ENCODE measurements at places on chromosomes 12 and 14.

GRCh38 chr14:100988011-100988410 lies 84.5 kb upstream of the RTL1 start:
- DNase-seq: no peak

- DNase-seq: no peak
Measured at GRCh38 chr14:69008421-69008884, 29.4 kb upstream of the ACTN1 start.

- no peak for DNase-seq
Measured at GRCh38 chr12:1937481-1938224, 19.2 kb upstream of the CACNA2D4 start.

DNA sequence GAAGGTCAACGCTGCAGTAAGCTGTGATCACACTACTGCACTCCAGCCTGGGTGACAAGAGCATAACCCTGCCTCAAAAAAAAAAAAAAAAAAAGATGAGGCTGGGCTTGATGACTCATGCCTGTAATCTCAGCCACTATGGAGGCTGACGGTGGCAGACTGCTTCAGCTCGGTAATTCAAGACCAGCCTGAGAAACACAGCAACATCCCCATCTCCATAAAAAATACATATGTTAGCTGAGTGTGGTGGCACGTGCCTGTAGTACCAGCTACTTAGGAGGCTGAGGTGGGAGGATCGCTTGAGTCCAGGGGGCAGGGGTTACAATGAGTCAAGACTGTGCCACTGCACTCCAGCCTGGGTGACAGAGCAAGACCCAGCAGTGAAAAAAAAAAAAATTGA lies 50.4 kb downstream of the GXYLT1 start:
- no peak for DNase-seq

DNA sequence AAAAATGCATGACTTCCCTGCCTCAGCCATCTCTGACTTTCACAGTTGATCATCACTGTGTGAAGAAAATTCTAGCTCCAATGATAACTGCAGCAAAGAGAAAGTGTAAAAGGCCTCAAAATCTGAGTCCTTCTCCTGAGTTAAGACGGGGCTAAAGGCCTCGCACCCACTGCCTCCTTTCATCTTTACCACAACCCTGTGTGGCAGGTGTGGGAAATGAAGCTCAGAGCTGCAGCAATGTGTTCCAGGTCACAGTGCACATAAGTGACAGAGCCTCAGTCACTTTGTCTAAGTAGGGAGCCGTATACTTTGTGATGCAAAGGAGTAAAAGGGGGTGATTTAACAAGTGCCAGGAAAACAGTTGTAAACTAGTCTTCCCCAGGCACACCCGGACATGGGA lies 144.7 kb upstream of the TMCC3 start:
- no peak for DNase-seq

GRCh38 chr12:1809591-1810190 lies 10.7 kb upstream of the LRTM2 start:
- no peak for DNase-seq

DNA sequence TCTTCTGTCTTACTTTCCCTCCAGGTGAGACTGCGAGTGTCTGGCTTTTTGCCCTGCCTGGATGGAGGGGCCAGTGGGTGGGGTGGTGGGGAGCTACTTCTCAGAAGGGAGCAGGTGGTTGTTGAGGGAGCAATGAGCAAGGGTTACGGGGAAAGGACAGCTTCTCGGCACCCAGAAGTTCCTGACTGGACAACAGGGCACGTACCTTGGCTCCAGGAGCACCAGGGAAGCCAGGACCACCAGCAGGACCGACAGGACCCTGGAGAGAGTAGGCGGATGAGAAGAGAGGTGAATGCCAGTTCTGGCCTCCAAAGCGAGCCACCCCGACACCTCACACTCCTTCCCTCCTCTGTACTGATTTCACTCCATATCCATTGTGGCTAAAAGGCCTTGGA lies 15.3 kb downstream of the COL2A1 start:
- DNase-seq: no peak

GRCh38 chr12:72289633-72290032 lies 17.5 kb downstream of the TRHDE start:
- DNase-seq: no peak

DNA sequence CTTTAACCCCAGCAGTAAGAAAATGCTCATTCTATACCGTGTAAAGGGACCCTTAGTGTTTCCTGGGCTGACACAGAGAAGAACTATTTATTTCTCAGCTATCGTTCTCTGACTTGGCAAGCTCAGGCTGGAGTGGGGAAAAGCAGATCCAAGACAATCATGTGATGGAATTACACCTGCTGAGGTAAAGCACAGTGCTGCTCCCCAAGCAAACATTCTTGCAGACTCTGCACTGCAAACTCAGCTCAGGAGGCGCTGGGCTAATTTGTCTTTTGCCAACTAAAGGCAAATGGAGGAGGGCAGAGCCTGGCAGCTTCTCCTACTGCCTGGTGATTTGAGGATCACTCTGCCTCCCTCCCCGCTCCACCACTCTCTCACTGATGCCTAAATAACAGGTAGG lies 57.8 kb upstream of the FUT8 start:
- no peak for DNase-seq

- DNase-seq: no peak
Measured at GRCh38 chr12:112598626-112599025, 179.9 kb downstream of the PTPN11 start.

- no peak for DNase-seq
Measured at GRCh38 chr12:4564818-4565217, 2.8 kb downstream of the DYRK4 start.

DNA sequence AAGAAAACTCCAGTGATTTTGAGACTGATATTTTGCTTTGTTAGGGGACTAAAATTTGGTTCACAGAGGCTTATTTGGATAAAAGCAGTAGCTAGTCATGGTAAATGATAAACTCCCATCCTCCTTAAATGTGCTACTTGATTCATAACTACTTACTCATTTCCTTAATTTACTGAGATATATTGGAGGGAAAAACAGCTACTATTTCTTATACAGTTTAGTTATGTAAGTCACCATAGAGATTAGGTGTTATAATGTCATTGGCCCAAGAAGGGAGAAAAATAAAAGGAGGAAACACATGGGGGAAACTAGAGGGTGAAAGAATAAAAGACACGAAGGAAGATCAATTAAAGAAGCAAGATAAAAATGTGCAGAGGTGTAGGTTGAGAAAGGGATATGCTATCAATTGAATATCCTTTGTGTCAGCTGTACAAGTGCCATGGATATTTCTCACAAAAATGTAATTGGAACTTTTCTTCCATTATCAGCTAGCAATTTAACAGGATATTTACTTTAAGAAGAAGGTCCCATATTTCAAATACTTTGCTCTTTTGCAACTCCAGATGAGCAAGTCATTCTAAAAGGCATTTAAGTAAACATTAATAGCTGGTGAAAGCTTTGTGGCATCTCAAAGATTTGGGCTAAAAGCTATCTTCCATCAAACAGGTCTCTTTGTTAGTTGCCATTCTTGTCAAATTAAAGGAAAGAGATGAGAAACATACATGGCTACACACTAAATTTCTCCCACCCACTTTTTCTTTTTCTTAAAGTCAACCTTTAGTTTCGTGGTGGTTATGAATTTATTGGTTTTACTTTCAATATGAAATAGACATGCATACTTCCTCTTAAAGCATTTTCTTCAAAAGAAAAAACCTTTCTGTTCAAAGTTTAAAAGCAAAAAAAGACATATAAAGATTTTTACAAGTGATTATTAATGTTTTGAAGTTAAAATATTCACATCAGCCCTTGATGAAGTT lies 439.5 kb downstream of the CCER1 start:
- no peak for DNase-seq

GRCh38 chr12:94481734-94482133 lies 22.1 kb upstream of the CEP83 start:
- DNase-seq: no peak

- DNase-seq: no peak
Measured at GRCh38 chr12:5964913-5965900, 20.1 kb upstream of the ANO2 start.

DNA sequence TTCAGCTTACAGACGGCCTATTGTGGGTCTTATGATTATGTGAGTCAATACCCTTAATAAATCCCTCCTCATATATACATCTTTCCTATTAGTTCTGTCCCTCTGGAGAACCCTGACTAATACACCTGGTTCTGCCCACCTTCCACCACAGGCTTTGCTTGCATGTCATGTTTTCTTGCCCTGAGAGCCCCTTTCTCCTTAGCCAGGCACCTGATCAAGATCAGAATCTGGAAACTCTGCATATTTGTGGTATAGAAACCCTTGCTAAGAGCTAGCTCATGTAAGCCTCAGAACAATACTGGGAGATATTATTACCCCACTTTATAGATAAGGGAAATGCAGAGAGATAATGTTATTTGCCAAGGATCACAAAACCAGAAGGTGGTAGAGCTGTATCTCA lies 52.9 kb upstream of the JDP2 start:
- DNase-seq: no peak

GRCh38 chr12:2593045-2593444 lies 201.7 kb upstream of the FKBP4 start:
- no peak for DNase-seq

DNA sequence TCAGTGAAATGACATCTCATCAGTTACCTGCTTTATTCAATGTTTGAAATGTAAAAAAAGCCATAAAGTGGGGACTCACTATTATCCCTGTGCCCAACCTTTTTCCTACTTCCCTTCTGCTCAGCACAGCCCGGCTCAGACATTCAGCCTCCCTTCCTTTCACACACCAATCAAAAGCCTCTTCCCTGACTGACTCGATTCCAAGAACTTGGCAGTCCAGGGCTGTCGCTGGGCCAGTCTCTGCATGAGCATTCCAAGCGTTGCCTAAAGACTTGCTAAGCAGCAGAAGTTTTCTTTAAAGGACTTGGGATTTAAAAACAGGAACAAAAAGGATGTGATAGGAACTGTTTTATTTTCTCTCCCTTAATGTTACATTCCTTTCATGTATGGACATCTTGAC lies 22.7 kb downstream of the ITPR2 start:
- no peak for DNase-seq

- no peak for DNase-seq
Measured at GRCh38 chr12:6807170-6807569, 14.5 kb upstream of the GPR162 start.

- DNase-seq: no peak
Measured at GRCh38 chr12:90619943-90620342, 335.0 kb downstream of the CCER1 start.

DNA sequence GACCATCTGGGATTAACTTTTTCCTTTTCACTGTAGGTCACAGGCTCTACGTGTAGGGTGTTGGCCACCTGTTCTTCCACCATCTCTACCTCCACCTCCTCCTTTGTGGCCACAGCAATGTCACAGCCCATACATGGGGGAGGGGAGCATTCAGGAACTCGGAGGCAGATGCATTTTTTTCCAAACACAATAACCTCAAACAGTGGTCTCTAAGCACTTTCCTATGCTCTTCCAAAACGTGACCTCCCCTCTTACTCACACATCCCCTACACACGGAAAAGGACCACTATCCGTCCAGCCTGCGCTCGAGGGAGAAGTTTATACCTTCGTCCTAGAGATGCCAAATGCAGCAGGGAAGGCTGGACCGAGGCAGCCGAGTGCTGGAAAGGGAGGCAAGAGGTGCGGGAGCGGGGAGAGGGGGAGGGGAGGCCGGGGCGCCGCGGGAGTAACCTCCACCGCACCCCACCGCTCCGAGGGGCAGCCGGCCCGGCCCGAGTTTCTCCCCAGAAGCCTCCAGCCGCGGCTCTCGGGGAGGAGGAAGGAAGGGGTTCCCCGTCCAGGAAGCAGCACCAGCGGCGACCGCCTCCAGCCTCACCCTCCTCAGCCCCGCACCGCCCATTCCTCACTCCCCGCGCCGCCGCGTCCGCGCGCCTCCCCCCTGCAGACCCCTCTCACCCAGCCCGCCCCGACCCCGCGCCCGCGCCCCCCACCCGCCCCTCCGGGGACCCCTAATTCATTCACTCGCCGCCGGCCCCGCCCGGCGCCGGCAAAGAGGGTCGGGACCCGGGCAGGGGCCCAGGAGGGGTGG lies 594 bp downstream of the KRAS start:
- peak; percentile 9 for DNase-seq

DNA sequence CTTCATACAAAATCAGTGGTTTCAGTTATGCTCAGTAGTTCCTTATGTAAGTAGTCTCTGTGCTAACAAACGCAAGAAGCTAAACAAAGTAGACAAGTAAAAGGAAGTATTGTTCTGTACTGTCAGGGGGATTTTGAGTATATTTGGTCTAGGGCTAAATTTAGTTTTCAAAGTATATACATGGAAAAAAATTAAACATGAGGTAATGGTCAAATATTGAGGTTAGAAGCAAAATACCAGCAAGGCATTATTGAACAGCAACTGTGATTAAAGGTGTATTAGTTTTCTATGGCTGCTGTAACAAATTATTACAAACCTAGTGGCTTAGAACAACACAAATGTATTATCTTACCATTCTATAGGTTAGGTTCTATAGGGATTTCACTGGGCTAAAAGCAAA lies 18.8 kb downstream of the GNG2 start:
- DNase-seq: no peak

DNA sequence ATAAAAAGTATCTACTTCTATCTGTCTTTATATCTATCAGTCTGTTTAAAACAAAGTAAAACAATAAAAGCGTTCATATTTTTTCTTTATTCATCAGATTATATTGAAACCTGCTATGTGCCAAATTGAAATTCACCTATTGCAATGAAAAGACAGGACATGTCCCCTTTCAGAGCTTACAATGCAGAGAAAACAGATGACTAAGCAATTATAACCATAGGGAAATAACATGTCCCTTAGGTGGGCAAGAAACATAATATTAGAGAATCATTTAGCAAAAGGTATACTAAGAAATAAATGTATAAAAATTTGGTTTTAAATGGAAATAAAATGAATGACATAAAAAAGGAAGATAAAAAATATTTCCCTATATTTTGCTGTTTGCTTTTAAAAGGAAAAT lies 1421.3 kb downstream of the FSCB start:
- DNase-seq: no peak

DNA sequence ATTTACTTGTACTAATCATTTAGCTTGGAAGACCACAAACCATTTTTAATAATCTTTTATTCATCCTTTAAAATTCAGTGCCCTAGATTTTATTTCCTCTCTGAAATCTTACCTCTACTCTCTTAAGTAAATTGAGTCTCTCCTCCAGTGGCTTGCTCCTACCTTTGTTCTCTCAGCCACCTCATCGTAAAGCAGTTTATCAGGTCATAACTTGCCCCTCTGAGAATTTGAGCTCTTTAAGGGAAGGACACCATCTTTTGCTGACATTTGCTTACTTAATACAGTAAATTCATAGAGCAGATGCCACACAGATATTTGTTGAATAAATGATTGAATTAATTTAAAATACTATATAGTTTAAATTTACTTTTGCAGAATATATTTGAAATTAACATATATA lies 794.3 kb downstream of the C12orf50 start:
- no peak for DNase-seq

DNA sequence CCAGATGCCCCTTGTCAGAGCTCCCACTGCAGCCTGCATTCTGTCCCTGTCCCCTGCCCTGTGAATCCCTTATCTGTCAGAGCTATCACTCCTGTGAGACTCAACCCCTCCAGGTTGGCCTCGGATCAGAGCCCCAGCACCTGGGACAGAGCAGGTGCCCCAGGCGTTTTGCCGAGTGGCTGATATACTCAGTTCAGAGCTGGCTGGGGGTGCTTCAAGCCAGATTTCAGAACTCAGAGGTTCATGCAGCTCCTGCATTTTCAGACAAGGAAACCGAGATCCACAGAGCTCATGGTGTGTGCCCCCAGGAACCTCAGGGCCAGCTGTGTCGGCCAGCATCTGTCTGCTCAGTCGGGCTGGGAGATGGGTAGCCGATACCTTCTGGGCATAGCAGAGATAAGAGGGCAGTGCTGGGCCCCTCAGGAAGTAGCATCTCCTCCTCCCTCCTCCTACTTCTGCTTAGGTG lies 228.0 kb upstream of the RTL1 start:
- no peak for DNase-seq
